ENCODE measurements at places on chromosomes 1 and 21. TPM values are rescaled to one million over a fixed set of nuclear protein-coding genes. Genes with fewer than 3 reads are reported as not detected.

The CLK2 gene
- polyA plus RNA-seq: 96.6 TPM

The CFAP74 gene
- polyA plus RNA-seq: 0.52 TPM

The PLOD1 gene
- 94.0 TPM for polyA plus RNA-seq

The PCBP3 gene
- polyA plus RNA-seq: 1.7 TPM

The EPHA2 gene
- 17.9 TPM for polyA plus RNA-seq

The HUNK gene
- polyA plus RNA-seq: 19.6 TPM

The TMEM200B gene
- 17.5 TPM for polyA plus RNA-seq

The FCRL2 gene
- 0.11 TPM for polyA plus RNA-seq

The TCEA3 gene
- polyA plus RNA-seq: 62.9 TPM

The NES gene
- polyA plus RNA-seq: 150 TPM

The PADI1 gene
- not detected for polyA plus RNA-seq

The CYYR1 gene
- polyA plus RNA-seq: 57.7 TPM

The OR2T29 gene
- not detected for polyA plus RNA-seq

The CEP350 gene
- 28.2 TPM for polyA plus RNA-seq

The SLC1A7 gene
- polyA plus RNA-seq: 0.10 TPM

The HFM1 gene
- 5.0 TPM for polyA plus RNA-seq

The ARHGEF16 gene
- 18.3 TPM for polyA plus RNA-seq

The TMCC2 gene
- polyA plus RNA-seq: 8.7 TPM

The UBXN10 gene
- polyA plus RNA-seq: 5.5 TPM
